ENCODE measurements at places on chromosomes 5 and 9. TPM values are rescaled to one million over a fixed set of nuclear protein-coding genes. Genes with fewer than 3 reads are reported as not detected.

The PTRH1 gene
- total RNA-seq: 17.2 TPM

The PDLIM4 gene
- total RNA-seq: 37.3 TPM

The EGFLAM gene
- total RNA-seq: 0.08 TPM

The PCDHGC4 gene
- total RNA-seq: 2.5 TPM

The CD14 gene
- 0.36 TPM for total RNA-seq

The PCDHB7 gene
- total RNA-seq: 0.63 TPM

The PCDHAC2 gene
- not detected for total RNA-seq

The FAF2 gene
- 45.3 TPM for total RNA-seq

The TXNDC8 gene
- not detected for total RNA-seq

The MYMK gene
- not detected for total RNA-seq

The GPR21 gene
- total RNA-seq: 1.9 TPM

The IFNA13 gene
- not detected for total RNA-seq

The ECM2 gene
- total RNA-seq: 23.3 TPM

The SLC6A7 gene
- not detected for total RNA-seq

The BARX1 gene
- 0.09 TPM for total RNA-seq

The PLCXD3 gene
- total RNA-seq: 13.0 TPM

The SSNA1 gene
- 51.5 TPM for total RNA-seq

The ZNF483 gene
- total RNA-seq: 2.6 TPM

All from fibroblast of the aortic adventitia (primary cell).